RPMI8226 (cell line): ENCODE measurements at places on chromosomes 7 and 10.

- DNase-seq, result no peak
Measured at GRCh38 chr10:113213035-113213434, 263.0 kb downstream of the TCF7L2 start.

- DNase-seq, result peak; percentile 59
Measured at GRCh38 chr7:141974831-141975230, 1.3 kb upstream of the TAS2R38 start.

GRCh38 chr10:98078774-98079173 lies 48.4 kb upstream of the CRTAC1 start:
- DNase-seq, result no peak

DNA sequence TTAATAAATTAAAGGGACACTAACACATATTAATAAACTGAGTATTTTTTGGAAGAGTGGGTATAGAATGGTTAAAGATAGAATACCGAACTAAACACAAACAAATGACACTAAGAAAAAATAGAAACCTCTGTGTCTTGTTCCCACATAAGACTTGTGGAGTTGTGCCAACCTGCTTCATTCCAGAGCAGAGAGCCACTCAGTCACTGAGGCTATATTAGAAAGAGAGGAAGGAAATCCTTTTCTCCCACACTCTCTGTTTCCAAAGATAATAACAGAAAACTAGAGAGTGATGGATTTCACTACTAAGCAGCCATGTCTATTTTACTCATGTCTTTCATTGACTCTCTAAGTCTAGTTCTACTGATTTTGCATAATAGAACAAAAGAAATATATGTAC lies 26.0 kb downstream of the CTNNA3 start:
- no peak for DNase-seq

DNA sequence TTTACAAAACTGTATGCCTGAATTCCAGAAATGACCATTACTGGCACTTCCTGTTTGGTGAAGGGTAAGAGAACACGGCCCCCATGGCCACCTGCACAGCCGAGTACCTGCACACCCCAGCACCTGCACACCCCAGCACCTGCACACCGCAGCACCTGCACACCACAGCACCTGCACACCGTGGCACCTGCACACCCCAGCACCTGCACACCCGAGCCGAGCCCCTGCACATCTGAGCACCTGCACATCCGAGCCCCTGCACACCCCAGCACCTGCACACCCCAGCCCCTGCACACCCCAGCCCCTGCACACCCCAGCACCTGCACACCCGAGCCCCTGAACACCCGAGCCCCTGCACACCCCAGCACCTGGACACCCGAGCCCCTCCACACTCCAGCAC lies 243.5 kb downstream of the DNAJB6 start:
- DNase-seq, result peak; percentile 32

- DNase-seq, result no peak
Measured at GRCh38 chr10:28492116-28492920, 40.6 kb upstream of the WAC start.
